ENCODE measurements at places on chromosomes 1 and 21.
A peak's percentile ranks its signal among the peaks of the same experiment; 100 is the strongest.

- DNase-seq, result no peak
These were observed 174.1 kb upstream of the IGSF21 start for GRCh38 chr1:17933501-17933900.

- peak; percentile 49 for DNase-seq
These were observed 925 bp downstream of the PDE9A start for GRCh38 chr21:42654179-42654912.

DNA sequence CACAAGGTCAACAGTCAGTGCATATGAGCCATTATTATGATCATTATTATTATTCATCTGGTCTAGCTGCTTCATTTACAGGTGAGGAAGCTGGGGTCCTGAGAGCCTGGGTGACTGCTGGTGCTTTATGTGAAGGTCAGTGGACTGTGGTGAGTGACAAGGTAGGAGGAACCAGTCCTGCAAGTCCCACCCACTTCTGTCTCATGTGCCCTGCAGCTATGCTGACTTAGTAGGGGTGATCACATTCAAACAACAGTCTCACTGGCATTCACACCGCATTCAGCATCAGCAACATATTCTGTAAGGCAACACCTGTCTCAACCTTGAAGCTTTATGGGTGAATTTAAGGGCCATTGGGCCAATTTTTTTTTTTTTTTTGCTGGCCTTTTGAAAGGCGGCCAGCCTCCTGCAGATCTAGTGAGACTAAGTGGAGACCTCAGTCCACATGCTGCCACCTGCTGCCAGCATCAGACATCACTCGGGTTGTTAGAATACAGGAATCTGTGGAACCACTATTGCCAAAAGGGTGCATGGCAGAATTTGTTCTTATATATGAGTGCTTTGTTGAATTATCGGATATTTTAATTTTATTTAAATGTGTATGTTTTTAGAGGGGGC, 59.9 kb upstream of the CACNA1E start:
- DNase-seq, result no peak

- DNase-seq, result no peak
These were observed 64.3 kb upstream of the TRABD2B start for GRCh38 chr1:48061162-48062136.

GRCh38 chr1:220271706-220272046, 577 bp downstream of the RAB3GAP2 start:
- DNase-seq, result no peak

Measured in lower lobe of right lung (tissue), 2 donors.